Hematopoietic multipotent progenitor cell treated with erythropoietin and hydrocortisone succinate and interleukin-3 and kit ligand, for 17 days (in vitro differentiated cells): ENCODE measurements at places on chromosomes 3 and 15.
A peak's percentile ranks its signal among the peaks of the same experiment; 100 is the strongest.

GRCh38 chr3:42491881-42492507, 10.4 kb upstream of the VIPR1 start:
- DNase-seq: no peak

GRCh38 chr3:57822686-57823085, 66.6 kb downstream of the SLMAP start:
- no peak for DNase-seq

GRCh38 chr3:21041621-21042020, 709.4 kb downstream of the ZNF385D start:
- no peak for DNase-seq

- DNase-seq: no peak
Observed at GRCh38 chr3:98744283-98744682, 18.9 kb upstream of the ST3GAL6 start.

GRCh38 chr15:97156739-97157265, 803.7 kb upstream of the ARRDC4 start:
- no peak for DNase-seq

- no peak for DNase-seq
Observed at GRCh38 chr15:70559265-70560239, 203.8 kb downstream of the UACA start.

DNA sequence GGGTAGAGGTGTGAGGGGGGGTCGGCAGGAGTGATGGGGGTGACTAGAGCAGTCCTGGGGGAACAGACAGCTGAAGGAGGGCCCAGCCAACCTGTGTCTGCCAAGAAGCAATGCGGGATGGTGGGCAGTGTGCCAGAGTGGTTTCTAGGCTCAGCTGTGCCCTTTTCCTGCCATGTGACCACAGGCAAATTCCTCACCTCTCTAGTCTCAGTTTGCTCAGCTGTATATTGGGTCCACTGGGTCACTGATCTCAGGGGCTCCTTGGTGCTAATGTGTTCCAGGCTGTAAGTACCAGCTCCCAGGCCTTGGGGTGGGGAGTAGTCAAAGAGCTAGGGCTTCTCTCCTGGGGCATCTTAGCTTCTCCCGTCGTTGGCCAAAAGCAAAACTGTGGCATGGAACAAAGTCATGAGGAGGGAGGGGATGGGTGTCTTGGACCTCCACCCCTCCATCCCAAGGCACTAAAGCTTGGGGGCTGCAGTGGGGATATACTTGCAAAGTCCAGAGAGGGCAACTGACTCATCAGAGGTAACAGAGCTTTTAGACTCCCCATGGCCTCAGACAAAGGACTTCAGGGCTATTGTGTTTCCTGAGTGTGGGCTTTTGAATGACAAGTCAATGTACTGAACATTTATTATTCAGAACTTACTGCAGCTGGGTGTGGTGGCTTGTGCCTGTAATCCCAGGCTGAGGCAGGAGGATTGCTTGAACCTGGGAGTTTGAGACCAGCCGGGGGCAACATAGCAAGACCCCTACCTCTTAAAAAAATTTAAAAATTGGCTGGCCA, 20.9 kb downstream of the SMAD6 start:
- DNase-seq: no peak

- DNase-seq: no peak
Observed at GRCh38 chr3:30894521-30895251, at the start of gene GADL1. GADL1 (minus strand) TSS chr3:30894661; CDS start chr3:30894614, 47 bp downstream.

- DNase-seq: no peak
Observed at GRCh38 chr3:81245501-81245900, 515.9 kb downstream of the GBE1 start.

- no peak for DNase-seq
Observed at GRCh38 chr3:84125201-84125721, 833.5 kb upstream of the CADM2 start.

DNA sequence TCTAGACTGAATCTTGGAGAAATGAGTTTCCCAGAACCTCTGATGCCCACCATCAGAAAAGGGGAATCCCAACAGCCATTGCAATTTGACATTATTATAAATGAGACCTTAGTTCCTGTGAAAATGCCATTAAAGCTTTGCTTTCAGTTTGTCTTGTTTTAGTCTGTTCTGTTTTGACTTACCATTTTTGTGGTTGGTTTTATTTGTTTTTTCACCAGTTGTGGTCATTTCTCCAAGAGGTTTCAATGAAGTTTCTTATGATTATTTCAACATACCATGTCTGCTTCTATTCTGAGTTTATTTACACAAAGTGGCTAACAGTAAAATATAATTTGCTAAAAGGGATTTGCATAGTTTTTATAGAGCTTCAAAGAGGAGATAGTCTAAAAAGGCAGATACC, 175.0 kb upstream of the MCTP2 start:
- no peak for DNase-seq

DNA sequence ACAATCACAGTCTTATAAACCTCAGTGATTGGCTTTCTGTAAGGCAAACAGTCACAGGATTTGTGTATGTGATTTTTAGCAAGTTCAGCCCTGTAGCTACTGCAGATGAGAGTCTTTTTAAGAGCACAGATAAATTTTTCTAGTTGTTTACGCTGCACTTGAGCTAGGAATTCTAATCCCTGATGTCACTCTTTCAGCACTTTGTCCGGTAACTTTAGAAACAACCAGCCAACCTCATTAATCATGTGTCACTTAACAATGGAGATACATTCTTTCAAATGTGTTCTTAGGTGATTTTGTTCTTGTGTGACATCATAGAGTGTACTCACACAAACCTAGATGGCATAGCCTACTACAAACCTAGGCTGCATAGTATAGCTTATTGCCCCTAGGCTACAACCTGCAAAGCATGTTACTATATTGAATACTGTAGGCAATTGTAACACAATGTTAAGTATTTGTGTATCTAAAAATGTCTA, 36.8 kb upstream of the GOLGA6L2 start:
- DNase-seq: no peak

DNA sequence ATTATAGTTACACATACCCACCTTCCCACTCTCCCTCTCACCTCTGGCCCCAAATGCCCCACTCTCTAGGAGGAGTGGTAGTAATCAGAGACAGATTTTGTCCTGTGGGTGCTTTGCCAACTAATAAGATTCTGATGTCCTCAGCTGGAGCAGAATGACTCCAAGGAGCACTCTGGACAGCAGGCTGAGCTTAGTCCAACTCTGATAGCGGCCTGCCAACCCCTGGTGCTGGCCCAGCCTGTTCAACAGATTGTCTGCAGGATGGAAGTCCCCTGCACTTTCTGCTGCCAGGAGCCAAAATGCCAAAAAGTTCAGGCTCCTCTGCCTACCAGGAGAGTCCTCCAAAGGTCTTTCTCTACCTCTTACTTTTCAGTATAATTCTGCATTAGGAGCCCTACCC, 160.5 kb upstream of the UMPS start:
- DNase-seq: no peak

GRCh38 chr15:67124111-67124510, 58.7 kb downstream of the SMAD3 start:
- no peak for DNase-seq

DNA sequence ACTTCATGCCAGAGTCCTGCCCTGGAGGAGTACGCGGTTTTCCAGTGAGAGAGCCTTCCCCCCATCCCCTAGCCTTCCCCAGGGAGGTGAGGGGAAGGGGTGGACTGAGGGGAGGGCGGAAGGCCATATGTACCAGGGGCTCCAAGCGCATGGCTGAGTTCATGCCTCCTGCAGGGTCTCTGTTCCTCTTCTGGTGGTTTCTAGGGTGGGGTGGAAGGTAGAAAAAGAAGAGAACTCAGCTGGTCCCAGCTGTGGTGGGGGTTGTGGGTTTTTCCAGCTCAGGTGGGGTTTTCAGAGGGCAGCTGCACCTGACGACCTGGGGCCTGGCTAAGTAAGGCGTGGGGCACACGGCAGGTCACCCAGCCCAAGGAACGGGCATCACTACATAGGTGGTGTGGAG, 10.7 kb upstream of the IQSEC1 start:
- no peak for DNase-seq

- DNase-seq: no peak
Observed at GRCh38 chr3:149678351-149678950, 20.6 kb upstream of the WWTR1 start.

GRCh38 chr15:68787609-68788263, 33.0 kb downstream of the ANP32A start:
- DNase-seq: no peak

DNA sequence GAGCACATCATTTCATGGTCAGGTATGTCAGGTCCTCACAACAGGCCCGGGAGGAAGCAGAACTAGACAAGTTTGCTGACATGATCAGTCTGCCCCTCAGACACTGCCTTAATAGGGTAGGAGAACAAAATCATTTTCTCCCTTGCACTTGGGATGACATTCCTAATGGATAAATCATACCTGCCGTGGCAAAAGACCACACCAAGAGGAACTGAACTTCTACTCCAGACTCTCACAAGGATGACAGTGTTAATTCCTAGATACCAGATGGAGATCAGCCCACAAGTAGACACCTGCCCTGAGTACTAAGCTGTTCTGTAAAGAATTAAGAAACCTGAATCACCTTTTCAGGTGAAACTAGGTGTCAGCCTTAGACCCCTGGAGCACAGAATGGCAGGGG, 19.5 kb downstream of the SIAH2 start:
- DNase-seq: peak; percentile 22

GRCh38 chr3:359672-360071, 163.1 kb downstream of the CHL1 start:
- no peak for DNase-seq

DNA sequence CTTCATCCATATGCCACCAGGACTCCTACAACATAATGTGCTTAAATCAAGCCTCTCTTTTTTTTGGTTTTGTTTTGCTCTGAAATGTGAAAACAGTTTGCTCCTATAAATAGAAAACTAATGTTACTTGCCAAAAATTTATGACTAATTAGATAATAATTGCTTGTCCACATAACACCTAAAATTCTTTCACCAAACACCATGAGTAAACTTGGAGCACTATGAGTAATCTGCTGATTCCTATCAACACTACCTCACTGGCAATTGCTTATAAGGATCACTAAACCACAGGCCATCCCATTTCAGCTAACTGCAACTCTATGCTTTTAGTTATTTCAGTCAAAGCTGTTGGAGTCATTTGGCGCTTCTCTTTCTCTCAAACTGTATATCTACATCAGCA, 252.7 kb downstream of the EPHA3 start:
- DNase-seq: no peak

DNA sequence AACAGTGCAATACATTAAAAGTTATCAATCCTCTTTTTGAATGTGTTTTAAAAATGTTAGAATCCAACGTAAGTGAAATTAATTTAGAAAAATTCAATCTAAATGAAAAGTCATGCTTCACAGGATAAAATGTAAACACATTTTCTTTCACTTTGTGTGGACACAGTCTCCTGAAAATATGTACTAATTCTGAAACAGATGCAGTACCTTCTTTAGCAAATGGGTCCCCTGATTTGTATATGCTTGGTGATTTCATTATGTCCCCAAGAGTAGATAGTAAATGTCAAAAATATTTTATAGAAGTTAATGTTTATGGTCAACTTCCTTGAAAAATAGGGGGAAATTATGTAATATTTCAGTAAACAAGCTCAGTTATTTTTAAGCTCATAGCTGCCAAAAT, 28.9 kb downstream of the FOXP1 start:
- no peak for DNase-seq

DNA sequence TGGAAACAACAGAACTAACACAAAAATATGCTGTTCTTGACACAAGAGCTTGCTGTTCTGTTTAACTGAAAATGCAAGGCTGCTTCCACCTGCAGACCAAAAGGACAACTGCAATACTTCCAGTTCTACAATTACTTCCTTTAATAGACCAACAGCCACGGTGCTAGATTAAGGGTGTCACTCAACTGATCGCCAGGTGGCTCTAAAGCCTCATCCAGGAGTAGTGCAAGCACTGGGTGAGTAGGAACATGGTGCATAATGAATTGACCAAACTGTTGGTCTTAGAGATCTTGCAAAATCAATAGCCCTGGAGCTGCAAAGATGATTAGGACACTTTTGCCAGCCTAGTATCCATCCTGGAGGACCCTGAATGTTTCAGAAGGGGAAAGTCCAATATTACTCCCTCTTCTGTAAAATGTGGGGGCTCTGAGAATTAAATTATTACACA, 3.6 kb upstream of the CLDN16 start:
- DNase-seq: no peak

DNA sequence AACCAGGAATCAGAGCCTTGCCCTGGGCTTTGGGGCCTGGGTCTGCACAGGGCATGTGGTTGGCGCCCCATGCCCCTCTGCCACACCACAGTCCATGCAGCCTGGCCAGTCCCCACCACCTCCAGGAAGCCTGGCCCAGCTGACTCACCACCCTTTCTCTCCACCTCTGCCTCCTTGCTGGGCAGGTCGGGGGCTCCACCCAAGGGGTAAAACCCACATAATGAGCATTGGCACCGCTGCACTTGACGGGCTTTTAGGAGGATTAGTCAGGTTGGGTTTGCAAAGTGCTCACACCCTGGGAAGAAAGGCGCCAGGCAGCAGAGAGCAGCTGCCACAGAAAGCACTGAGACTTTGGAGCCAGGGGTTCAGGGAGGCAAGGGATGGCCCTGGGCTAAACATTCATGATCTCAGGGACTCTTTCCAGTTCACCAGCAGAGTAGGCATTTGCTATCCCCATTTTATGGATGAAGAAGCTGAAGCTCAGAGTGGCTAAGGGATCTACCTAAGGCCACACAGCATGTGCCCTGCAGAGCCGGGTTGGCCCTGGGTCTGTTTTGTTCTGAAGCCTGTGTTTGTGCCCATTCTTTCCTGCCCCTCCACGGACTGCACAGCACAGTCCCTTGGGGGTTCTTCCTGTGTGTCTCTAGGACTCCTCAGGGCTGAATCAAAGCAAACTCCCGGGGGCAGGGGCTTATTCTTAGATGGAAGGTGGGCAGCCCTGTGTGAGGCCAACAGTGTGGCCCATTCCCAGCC, 113.4 kb downstream of the ETFA start:
- DNase-seq: no peak

GRCh38 chr3:33645060-33645647, 72.9 kb downstream of the CLASP2 start:
- DNase-seq: no peak

DNA sequence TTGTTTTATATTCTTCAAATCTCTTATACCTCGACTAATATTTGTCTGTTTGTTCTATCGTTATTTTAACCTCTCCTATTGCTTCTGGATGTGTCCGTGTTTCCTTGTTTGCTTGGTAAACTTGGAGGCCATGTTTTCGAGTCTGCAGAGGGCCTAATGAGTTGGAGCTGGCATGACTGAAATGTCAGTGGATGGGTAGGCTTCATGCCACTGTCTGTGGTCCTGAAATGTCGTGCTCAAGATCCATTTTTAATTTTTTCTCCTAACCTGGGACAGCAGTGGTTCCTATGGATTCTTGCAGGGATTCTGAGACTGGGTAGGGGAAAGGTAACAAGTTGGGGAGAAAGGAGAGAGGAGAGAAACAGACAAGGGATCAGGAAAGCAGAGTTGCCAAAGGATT, 18.8 kb upstream of the GASK1A start:
- DNase-seq: no peak

GRCh38 chr15:42035435-42035761, 14.6 kb upstream of the PLA2G4E start:
- DNase-seq: no peak

GRCh38 chr3:27454914-27455313, 29.3 kb downstream of the SLC4A7 start:
- no peak for DNase-seq
